ENCODE measurements at places on chromosomes 16 and 17.

DNA sequence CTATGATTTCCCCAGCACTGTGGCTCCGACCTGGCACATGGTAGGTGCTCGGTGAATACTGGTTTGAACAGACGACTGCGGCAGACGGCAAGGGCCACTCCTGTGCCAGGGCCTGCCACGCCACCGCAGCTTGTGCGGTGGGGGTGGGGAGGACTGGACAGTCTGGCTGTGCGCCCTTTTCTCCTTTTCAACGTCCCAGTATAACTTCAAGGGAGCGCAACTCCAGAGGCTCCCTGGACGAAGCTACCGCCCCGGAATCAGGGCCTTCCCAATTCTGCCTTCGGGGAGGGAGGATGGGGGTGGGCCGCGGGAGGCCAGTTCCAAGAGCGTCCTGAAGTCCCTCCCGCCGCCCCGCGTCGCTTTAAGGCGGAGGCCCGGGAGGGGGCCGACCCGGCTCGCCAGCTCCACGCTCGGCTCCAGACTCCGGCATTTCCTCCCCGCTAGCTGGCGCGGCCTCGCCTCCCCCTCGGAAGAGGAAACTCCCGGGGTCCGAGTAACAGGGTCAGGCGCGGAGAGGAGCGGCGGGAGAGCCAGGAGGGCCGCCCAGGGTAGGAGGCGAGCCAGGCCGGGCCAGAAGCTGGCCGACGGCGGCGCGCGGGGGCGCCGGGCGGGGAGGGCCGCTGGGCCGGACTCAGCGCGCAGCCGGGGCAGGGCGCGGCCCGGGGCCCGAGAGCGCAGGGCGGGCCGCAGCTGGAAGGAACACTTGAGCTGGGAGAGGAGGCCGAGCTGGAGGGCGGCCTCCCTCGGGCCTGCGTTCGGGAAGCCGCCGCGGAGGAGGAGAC lies at the start of gene ITPRIPL2:
Gene ITPRIPL2 (plus strand): TSS at position 388 of the 782 bp plus-strand sequence. CDS start 498 bp downstream, outside the sequence.
- peak; percentile 64 for DNase-seq

DNA sequence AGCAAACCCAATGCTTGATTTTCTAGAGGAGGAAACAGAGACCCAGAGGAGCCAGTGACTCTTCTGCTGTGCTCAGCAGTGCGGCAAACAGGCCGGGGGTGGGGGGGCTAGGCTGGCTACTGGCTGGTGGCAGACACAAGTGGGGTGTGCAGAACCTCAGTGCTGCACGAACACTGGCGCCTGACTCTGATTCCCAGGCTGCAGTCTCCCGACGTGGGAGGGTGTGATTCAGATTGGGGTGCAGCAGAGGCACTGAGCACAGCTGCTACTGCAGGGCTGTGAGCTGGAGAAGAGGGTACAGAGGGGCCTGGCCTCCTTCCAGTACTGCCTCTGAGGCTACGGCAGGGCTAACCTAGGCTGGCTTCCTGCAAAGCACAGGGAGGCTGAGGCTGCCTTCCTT lies 8.1 kb downstream of the RPL19 start:
- no peak for DNase-seq

DNA sequence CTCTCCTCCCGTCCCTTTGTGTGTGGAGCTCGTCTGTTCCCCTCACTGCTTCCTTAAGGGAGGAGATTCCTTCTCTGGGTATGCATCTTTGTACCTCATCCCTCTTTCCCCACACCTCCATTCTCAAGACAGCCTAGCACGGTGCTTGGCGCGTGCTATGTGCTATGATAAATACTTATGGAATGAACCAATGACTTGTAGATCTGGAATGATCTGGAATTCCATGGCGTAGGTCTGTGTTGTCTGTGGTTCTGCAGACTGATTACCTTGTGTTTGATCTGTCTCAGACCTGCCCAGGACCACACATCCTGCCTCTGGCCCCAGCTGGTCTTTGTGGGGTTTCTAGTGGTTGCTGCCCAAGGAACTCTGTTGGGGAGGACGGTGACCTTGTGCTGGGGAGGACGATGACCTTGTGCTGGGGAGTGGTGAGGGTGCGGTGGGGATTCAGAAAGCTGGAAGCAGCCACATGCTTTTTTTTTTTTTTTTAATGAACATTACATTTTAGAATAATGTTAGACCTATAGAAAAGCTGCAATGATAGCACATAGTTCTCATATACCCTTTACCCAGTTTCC lies 33.5 kb upstream of the ETV4 start:
- DNase-seq: no peak

DNA sequence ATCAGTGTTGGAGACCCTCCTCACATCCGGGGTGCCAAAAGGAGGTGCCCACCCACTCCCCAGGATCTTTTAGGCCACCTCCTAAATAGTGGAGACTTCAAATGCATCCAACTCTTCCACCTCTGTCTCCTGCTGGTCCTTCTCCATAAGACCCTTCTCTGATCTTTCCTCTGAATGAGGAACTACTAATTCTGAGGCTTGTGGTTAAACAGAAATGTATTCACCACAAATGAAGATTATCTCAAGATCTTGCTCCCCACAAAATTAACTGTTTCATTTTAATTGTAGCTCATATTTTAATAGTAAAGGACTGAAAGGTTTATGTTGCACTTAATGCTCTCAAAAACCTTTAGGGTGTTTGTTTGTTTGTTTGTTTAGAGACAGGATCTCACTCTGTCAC lies 34.1 kb downstream of the TLE7 start:
- DNase-seq: no peak

GRCh38 chr16:86079255-86079885 lies 180.4 kb downstream of the IRF8 start:
- DNase-seq: no peak

DNA sequence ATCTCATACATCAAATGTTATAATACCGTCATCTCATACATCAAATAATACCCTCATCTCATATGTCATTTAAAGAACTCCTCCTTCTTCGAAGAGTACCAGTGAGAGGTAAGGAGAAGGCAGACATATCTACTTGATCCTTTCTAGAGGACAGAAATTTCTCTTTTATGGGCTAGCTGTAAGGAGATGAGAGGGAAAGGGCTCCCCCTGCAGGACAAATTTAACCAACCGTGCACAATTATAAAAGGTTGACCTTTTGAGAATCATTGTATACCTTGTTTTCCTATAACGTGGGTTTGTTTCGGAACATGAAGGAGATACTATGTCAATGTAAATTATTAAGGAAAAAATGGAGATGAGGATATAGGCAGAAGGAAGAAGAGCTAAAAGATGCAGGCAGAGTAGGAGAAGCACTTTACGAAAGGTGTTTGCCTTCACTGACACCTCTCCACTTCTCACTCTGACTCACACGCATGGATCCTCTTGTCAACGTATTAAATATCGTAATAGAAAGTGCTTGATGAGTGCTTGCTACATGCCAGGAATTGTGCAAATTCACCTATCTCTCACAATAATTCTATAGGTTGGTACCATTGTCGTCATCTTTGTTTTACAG lies 465.9 kb upstream of the ERCC4 start:
- peak; percentile 80 for DNase-seq

DNA sequence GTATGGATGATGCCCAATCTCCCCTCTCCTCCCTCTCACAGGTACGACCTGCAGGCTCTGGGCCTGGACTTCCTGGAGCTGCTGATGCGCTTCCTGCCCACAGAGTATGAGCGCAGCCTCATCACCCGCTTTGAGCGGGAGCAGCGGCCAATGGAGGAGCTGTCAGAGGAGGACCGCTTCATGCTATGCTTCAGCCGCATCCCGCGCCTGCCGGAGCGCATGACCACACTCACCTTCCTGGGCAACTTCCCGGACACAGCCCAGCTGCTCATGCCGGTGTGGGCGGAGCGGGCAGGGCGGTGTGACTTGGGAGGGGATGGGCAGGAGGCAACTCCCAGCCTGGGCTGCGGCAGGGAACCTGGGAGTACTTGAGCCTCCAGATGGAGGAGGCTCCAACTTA lies 18.1 kb downstream of the SPATA32 start:
- DNase-seq: no peak

- no peak for DNase-seq
Measured at GRCh38 chr16:13936596-13937081, 16.7 kb downstream of the ERCC4 start.

DNA sequence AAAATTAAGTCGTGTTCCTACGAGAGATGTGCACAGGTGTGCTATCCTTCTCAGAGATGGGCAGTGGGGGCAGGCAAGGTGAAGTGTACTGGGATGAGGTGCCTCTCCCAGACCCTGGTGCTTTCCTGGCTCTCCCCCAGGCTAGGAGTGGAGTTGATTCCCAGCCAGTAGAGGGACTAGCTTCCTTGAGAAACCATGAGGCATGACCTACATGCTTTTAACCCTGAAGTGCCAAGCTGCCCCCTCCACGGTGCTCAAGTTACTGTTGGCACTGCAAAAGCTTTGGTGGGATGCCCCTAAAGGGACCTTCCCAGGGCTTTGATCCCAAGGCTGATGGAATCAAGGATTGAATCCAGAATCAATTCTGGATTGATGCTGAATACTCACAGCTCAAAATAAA lies 47.0 kb upstream of the SREBF1 start:
- no peak for DNase-seq

- DNase-seq: no peak
Measured at GRCh38 chr16:85046472-85046916, 18.9 kb downstream of the KIAA0513 start.

GRCh38 chr17:68318103-68318991 lies 27.1 kb downstream of the ARSG start:
- DNase-seq: no peak

GRCh38 chr17:2108170-2108569 lies 53.3 kb downstream of the HIC1 start:
- no peak for DNase-seq

- DNase-seq: no peak
Measured at GRCh38 chr17:56983366-56983765, 5.4 kb downstream of the SCPEP1 start.

DNA sequence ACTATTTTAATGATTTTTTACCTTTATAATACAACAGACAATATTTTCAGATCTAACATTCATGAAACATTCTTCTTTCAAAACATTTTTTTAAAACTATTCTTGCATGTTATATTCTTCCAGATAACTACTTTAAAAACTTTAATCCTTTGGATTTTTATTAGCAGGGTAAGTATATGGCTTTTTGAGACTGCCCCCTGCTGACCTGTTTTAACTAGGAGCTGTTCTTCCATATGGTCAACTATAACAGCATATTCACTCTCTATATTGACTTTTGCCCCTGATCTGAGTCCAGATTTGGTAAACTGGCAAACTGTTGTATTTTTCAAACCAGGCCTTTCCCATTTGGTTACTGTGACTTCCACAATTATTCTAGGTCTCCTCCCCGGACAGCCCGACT lies 16.5 kb downstream of the ZNF18 start:
- DNase-seq: peak; percentile 17

DNA sequence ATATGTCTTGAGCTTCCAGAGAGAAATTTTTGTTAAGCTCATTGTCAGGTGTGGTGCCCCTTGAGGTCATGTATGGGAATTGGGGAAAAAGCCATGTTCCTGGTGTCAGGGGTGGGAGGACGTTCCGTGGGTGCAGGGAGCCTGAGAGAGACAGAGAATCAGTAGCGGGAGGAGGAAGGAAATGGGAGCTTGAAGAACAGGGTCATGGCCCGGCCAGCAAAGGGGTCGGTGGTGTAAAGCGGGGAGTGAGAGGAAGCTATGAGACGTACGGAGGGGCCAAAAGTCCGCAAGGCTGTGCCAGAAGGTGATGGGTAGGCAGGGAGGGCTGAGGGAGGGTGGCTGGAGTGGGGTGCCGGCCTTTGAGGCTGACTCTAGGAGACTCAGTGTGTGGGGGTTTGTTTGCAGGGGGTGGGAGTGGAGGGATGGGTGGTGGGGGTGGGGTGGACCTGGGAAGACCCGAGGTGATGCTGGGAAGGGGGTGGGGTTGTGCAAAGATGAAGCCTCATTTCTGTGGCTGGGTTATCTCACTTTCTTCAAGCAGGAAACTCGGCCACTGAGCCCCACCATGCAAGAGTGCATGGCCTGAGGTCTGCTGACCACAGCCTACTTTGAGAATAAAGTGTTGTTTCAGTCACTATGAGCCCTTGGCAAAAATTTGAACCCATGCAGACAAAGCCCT lies 63.6 kb downstream of the PLCG2 start:
- DNase-seq: no peak

- no peak for DNase-seq
Measured at GRCh38 chr17:55625521-55625920, 97.1 kb downstream of the TMEM100 start.

GRCh38 chr16:79751471-79752184 lies 151.1 kb upstream of the MAF start:
- DNase-seq: no peak

DNA sequence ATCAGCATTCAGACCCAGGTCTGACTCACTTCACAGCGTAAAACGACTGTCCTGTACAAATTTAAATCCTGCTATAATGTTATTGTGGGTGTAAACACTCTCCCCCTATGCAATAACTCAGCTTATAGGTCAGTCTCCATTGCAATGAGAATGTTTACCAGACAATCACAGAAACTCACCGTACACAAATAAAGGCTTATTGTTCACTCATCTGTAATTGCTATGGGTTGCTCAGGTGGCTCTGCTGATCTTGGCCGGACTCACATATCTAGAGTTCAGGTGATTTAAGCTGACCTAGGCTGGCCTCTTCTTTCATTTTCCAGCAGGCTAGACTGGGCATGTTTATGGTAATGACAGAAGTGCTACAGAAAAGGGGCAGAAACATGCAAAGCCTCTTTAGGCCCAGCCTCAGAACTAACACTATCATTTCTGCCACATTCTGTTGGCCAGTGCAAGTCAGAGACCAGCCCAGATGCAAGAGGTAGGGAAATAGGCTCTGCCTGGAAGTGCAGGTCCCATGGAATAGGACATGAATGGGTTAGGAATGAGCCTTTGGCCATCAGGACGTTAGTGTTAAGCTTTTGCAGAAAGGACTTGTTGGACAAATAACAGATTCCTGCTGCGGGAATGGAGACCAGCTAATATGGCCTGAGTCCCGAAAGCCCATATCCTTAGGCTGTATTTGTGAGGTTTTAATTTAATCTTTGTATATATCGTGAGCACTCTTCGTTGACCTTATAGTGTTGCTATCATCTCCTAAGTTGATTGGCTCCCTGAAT lies 44.0 kb downstream of the HLF start:
- DNase-seq: peak; percentile 8

DNA sequence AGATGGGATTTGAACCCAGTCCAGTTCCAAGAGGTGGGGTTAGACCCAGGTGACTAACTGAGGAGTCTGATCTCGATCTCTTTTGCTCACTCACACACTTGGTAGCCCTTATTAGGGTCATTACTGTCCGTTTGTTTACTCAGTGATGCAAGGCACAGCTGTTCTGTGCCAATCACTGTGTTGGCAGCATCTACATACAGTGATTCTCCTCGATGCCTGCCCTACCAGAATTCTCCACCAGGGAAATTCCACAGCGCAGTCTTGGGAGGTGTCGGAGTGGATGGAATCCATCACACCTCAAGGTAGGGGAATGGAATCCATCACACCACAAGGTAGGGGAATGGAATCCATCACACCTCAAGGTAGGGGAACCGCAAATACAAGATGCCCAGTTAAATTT lies 279.6 kb downstream of the MAF start:
- DNase-seq: no peak

All from NCI-H82 (cell line).